Sigmoid colon (tissue), 7 donors: ENCODE measurements at places on chromosomes 5 and 9. TPM values are rescaled to one million over a fixed set of nuclear protein-coding genes. Genes with fewer than 3 reads are reported as not detected.

- no peak for DNase-seq
Observed at GRCh38 chr9:8907868-8908267, 1108.3 kb upstream of the DMAC1 start.

Gene IRF1
- 23.5 TPM for total RNA-seq

Gene PCDHA6
- total RNA-seq: 2.2 TPM

Gene NFX1
- total RNA-seq: 40.7 TPM

Gene FOXI1
- total RNA-seq: not detected

Gene PCDHGA5
- total RNA-seq: 8.3 TPM

DNA sequence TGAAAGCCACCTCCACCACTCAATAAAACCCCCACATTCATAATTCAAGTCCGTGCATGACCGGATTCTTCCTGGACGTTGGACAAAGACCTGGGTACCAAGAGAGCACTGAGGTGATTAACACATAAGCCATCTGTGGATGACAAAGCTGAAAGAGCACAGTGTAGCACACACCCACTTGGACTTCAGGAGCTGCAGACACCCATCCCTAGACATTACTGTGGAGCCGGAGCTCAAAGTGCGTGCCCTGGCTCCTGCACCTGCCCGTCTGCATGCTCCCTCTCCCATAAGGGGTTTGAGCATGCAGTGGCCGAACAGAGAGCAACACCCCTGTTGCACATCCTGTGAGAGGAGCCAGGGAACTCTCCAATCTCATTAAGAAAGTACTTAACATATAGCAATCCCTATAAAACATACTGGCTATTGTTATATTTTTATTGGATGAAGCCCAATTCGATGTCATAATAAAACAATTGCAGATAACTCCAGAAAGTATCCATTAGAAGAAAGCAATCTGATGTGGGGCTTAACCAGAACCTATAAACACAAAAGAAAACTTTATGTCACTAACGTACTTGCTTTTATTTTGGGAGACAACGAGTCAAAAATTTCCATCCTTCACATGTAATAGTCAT is 1174.2 kb upstream of the C9orf72 start:
- no peak for DNase-seq

Gene JAKMIP2
- 2.5 TPM for total RNA-seq

Gene FOXD4L4
- total RNA-seq: not detected

DNA sequence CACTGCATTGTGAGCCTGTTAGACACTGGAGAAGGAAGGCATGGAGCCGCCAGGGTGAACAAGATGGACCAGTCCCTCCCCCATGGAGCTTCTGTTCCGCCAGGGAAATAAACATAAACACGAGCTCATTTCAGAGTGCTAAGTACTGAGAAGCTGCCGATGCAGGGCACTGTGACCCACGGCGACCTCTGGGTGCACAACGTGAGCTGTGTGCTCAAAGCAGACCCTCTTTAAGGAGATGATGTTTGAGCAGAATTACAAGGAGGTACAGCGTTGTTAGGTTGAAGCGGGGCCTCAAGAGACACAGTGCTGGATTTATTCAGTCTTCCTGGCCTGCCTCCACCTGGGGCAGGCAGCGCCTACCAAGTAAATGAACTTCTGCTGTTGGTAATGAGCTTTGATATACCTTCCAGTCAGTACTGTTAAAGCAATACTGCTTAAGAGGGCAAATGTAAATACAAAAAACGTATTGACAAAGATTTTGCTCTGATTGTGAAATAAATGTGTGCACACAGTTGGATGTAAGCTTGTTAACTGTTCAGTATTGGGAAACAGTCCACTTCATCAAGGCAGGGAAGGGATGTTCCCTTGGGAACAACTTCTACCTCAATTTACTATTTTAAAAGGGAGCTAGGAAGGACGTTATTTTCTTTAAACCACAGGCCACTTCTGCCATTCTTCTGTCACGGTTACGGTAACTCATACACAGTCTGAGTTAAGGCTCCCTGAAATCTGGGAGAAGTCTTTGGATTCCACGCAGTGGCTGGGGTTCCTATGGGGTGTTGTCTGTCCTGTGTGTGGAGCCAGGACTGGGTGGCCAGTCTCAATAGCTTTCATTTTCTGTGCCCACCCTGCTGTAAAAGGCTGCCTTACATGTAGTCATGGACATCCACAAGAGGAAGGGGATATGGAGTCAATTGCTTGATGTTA is 48.9 kb upstream of the DMRT1 start:
- DNase-seq: no peak

GRCh38 chr9:91214086-91214485 is 147.6 kb downstream of the AUH start:
- DNase-seq: no peak

Gene DPYSL3
- 208 TPM for total RNA-seq

- no peak for DNase-seq
Observed at GRCh38 chr5:82925061-82925411, 152.2 kb downstream of the TMEM167A start.

Gene PROB1
- total RNA-seq: 0.16 TPM

Gene KCNN2
- total RNA-seq: 8.2 TPM

DNA sequence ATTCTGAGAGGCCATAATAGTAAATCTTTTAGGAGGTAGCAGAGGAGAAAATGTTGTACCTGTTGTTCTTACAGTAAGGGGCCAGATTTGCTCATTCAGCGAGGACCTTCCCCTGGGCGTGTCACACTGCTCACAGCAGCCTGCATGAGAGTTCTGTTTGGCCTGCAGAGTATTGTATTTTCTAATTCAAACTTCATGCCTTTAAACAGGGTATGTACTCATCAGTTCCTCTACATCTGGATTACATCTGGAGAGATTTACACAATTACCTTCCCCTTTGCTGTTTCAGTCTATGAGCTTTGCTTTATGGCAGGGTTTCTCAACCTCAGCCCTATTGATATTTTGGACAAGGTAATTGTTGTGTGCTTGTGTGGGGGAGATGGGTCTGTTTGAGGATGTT is 170.9 kb upstream of the STK32A start:
- DNase-seq: no peak

- DNase-seq: no peak
Observed at GRCh38 chr9:70117835-70118319, 74.2 kb downstream of the MAMDC2 start.

DNA sequence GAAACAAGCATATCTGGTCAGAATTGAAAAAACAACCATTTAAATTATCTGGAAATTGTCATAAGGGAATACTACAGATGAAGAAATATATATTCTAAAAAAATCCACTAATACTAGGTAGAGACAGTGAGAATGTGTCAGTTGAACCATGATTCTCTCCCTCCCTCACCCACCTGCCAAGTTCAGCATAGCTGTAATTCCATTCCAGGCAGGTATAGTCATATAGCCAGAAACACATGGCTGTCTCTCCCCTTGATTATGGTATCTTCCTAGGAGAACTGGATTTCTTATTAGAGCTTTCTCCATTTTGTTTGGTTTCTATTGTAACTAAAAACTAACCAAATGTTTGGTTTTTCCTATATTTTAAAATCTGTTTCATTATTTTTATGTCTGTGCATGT is 509.2 kb downstream of the CDH10 start:
- DNase-seq: no peak

Gene UBAP2
- 31.6 TPM for total RNA-seq

- no peak for DNase-seq
Observed at GRCh38 chr5:54769072-54769471, 216.3 kb downstream of the ESM1 start.

Gene CCNI2
- total RNA-seq: not detected

- DNase-seq: no peak
Observed at GRCh38 chr9:116467740-116468351, 219.3 kb upstream of the TRIM32 start.

Gene SLC25A46
- 61.2 TPM for total RNA-seq

DNA sequence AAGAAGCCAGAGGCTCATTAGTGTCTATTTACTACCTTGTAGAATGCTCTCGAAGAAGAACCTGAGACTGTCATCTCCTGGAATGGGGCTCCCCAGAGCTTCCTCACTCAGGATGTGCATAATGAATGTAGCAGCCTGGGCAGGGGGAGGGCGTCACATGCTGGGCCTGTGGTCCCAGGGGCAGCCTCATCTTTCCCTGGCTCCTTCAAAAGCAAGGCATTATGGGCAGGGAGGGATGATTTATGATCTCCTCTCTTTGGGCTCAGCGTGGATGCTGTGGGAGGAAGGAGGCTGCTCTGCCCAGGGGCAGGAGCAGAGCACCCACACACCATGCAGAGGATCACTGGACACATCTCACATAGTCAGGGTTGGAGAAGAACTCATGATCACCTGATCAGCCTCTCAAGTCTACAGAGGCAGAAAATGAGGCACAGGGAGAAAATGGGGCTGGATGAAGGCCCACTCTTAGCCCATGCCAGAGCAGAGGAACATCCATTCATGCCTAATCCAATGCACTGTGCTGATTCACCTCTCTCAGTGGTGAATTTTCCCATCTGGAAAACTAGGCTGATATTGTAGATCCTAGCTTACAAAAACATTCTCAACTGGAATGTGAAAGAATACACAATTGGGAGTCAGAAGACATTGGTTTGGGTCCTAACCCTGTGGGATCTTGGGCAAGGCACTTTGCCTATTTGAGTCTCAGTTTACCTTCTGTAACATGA is 173.7 kb downstream of the CARTPT start:
- DNase-seq: no peak

GRCh38 chr5:138911441-138911840 is 36.3 kb upstream of the LRRTM2 start:
- no peak for DNase-seq

Gene CCDC152
- 0.71 TPM for total RNA-seq

Gene PDGFRB
- total RNA-seq: 54.9 TPM

Gene LIX1
- 2.4 TPM for total RNA-seq

GRCh38 chr5:17157294-17157693 is 60.1 kb upstream of the BASP1 start:
- no peak for DNase-seq

Gene PCA3
- total RNA-seq: not detected

Gene TRIM7
- total RNA-seq: 2.1 TPM

DNA sequence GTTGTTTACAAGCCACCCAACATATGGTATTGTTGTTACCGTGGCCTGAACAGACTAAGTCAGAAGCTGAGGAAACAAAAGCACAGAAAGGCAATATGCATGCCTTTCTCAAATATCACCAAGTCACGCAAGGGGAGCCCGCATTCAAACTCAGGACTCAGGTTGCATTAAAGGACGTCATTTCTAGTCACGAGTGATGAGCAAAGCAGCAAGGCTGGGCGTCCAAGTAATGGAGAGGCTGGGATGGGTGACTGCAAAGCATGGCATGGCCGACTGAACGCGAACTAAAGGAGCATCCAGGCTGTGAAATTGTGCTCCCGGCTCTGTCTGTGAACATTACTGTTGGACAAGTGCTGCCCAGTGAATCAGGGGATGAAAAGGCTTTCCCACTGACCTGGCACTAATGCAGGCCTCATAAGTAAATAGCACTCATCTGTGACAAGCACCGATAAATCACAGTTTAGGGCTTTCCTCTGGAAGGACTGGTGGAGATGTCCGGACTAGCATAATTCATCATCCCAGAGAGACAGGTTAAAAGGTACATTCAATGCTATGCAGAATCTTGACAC is 202.8 kb downstream of the SPOCK1 start:
- DNase-seq: no peak

- no peak for DNase-seq
Observed at GRCh38 chr9:16058131-16058549, 505.3 kb downstream of the CCDC171 start.
